ENCODE measurements at places on chromosomes 2 and 18.

DNA sequence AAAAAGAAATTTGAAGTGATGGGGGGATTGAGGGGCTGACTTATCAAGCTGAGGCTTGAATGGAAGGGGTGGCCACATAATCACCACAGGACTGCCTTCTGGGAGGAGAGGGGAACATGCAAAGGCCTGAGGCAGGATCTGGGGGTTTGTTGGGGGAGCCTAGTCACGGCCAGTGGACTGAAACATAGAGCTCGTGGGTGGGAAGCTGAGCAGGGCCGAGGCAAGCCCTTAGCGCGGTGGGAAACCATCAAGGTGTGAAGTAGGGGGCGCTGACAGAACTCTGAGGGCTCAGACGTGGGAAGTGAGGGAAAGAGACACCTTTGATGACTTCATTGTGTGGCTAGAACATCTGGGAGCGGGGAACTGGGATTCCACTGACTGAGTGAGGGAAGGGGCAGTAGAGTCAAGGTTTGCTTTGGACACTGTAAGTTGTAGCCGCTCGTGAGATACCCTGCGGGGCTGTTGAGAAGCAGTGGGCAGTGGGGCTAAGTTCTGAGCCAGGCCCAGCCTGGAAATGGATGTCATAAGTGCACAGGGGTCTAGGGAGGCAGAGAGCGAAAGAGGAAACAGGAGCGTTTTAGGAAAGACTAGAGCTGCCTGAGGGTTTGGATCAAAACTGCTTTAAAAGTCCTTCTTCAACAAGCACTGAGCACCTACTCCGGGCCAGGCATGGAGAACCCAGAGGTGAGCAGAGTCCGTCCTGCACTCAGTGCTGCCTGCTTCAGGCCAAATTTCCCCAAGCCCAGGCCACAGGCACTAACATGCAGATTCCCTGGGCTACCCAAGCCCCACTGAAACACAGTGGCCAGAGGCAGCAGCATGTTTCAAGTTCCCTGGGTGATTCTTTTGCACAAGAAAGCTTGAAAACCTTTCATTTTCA, 686 bp upstream of the SNORC start:
- no peak for DNase-seq

GRCh38 chr2:164913640-164914350, 41.5 kb downstream of the SLC38A11 start:
- DNase-seq: no peak

GRCh38 chr2:214265991-214266489, 144.8 kb upstream of the VWC2L start:
- no peak for DNase-seq

DNA sequence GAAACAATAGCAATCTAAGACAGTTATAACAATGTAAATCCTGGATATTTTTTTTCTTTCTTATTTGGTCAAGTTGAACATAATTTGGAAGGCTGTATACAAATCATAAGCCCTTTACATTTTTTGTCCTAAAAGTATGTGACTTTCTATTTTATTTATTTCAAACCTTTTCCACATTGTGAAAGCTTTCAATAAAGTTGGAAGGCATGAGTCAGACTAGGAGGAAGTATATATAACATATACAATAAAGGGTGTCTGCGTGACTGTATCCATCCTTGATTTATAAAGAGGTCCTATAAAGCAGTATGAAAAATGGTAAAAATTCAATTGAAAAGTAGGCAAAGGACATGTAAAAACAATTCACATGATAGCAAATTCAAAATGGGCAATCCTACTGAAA, 44.4 kb downstream of the CRACDL start:
- no peak for DNase-seq

GRCh38 chr18:57789090-57789489, 14.0 kb downstream of the ATP8B1 start:
- no peak for DNase-seq

GRCh38 chr2:31703253-31703652, 122.5 kb upstream of the SRD5A2 start:
- no peak for DNase-seq

- DNase-seq: peak; percentile 65
Observed at GRCh38 chr2:61905372-61906185, at the start of gene COMMD1. Gene COMMD1, plus strand, starts transcription at chr2:61905674. Its CDS starts 5 bp downstream, at chr2:61905679.

DNA sequence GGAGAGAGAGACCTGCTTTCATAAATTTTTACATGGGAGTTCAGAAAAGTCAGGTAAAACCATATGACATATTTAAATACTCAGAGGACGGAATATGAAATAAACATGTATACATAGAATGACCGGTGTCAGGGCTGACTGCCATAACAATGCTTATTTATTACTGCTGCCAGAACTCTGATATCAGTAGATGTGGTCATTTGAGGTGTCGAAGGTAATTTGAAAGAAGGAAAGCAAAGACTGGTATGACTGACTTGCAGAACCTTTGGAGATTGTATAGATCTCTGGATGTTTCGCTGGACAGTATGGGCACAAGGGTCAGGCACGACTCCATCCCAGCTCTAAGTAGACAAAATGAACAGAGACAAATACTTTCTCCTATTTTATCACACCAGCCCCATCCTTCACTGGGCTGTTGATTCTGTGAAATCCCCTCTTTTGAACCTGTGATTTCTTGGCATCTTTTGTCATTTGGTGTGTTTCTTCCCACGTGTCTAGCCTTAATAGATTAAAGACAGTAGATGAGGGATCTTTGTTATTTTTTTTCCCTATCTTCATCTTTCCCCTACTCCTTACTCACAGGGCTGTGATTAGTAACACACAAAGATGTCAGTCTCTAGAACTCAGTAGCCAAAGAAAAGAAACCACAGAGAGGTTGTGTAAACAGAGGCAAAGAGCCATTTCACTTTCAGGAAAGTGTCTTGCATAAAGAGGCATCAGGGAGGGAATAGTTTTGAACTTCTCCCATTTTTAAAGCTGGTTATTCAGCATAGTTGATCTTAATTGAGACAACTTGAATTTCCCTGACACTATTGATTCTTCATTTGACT, 61.6 kb downstream of the ICOS start:
- no peak for DNase-seq

DNA sequence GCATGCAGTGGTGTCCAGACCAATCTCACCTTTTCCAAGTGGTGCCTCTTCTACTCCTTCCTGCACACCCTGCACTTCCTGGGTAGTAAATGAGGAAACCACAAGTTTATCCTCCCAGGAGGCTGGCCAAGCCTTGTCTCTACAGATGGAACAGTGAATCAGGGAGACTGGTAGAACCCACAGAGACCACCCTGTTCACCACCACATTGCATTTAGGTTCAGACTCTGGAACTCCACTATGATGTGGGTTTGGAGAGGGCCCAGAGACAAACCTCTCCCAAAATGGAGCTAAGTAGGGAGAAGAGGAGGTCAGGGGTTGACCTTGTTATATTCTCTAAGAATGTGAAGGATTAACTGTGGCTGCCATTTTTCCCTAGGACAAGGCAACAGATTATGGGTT, 102.8 kb upstream of the FZD7 start:
- no peak for DNase-seq

- no peak for DNase-seq
Observed at GRCh38 chr18:79438898-79439627, 43.3 kb downstream of the NFATC1 start.

GRCh38 chr2:73611193-73611592, 31.0 kb downstream of the NAT8 start:
- DNase-seq: no peak

DNA sequence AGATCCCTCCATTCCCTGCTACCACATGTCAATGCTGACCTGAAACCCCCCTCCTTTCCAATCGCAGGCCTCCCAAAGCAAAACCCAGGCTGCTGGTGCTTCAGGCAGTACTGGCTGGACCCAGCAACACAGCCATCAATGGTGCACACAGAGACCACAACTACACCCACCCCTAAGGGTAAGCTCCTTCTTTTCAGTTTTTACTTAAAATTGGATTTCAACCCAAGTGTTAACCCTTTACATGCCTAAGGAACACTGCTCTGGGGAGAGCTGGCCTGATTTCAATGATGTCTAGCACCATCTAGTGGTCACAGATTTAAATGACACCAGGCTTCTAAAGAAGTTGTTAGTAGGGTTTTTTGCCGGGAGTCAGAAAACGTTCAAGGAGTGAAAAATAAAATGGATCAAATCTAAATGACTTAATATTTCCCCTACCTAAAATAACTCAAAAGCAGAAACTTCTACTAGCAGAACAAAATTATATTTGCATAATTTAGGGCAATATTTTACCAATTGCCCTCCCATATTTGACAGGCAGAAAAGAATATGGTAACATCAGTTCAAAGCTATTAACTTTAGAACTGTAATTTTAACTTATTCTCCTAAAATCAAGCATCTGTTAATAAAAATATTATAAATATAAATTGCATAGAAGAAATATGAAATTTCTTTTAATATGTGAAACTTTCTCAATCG, 24.6 kb downstream of the FECH start:
- no peak for DNase-seq

- DNase-seq: no peak
Observed at GRCh38 chr2:173681881-173682650, 283.1 kb downstream of the SP3 start.

DNA sequence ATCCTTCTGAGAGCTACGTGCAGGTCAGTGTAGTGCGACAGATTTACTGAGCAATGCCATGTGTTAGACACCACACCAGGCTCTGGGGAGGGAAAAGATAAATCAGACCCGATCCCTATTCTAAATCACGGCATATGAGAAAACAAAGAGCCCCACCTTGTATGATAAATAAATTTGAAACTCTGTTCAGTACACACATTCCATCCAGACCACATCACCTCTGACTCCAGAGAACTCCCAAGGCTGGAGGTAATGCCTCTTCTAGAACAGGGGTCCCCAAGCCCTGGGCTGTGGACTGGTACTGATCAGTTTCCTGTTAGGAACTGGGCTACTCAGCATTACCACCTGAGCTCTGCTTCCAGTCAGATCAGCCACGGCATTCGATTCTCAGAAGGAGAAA, 77.3 kb downstream of the QPCT start:
- DNase-seq: no peak

GRCh38 chr2:101893681-101894381, 97.9 kb upstream of the IL1R2 start:
- DNase-seq: no peak

- DNase-seq: no peak
Observed at GRCh38 chr2:102806250-102806837, 44.5 kb downstream of the TMEM182 start.

GRCh38 chr2:72146347-72147302, 1.0 kb downstream of the CYP26B1 start:
- DNase-seq: no peak

GRCh38 chr2:96131813-96132745, 6.2 kb downstream of the ASTL start:
- no peak for DNase-seq

DNA sequence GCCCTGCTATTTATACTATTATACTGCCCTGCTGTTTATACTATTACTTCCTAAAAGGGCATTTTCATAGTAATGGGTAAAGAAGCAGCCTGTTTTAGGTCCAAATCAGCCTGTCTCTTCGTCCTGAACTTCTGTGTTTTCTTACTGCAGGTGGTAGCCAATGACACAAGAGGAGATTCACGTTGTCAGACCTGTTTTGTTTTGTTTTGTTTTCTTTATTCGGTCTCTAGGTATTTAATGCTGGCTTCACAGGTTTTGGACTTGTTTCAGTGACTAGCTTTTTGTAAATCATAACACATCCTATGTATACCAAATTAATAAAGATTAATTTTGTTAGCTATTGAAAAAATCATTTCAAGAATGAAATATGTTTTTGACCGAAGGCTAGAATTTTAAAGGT, 116.4 kb downstream of the MAP3K20 start:
- DNase-seq: no peak

DNA sequence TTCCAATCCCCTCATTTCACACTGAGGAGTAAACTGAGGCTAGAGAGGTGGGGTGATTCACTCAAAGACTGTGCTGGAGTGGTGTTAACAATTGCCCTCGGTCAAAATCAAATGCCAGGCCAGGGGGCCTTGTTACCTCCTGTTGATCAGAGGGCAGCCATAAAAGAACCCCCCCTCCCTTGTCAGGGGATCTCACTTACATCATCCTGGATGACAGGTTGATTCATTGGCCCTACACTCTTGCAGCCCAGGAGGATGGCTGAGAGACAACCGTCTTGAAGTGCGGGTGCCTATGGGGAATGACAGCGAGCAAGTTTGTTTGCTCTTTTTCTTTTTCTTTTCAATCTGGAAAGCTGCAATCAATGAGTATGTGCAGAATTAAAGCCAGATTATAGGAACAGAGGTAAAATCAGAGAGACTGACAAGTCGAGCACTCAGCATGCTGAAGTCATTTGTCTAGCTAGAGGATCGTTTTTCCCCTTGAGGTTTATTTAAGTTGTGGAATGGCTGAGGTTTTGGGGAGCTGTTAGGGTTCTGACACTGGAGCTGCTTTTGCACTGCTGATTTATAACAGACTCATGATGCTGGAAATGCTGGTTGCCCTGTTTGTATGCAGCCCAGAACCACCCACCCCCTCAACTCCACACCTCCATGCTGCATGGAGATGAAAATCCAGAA, 26.4 kb upstream of the NRP2 start:
- DNase-seq: no peak

DNA sequence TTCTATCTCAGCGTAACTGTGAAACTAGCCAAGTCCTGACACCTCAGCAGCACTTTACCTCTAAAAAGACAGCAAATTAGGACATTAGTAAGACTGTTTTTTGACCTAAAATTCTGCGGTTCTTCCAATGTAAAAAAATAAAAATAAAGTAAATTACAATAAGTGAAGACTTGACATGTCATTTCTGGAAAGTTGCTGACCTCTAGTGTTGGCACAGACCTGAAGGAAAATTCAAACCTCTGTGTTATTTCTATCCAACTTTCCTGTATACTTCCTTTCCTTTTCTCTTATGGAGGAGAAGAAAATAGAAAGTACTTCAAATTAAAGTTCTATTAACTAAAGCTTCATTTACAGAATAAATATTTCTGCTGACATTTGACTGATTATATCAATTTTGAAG, 110.6 kb downstream of the TMEM182 start:
- DNase-seq: no peak

DNA sequence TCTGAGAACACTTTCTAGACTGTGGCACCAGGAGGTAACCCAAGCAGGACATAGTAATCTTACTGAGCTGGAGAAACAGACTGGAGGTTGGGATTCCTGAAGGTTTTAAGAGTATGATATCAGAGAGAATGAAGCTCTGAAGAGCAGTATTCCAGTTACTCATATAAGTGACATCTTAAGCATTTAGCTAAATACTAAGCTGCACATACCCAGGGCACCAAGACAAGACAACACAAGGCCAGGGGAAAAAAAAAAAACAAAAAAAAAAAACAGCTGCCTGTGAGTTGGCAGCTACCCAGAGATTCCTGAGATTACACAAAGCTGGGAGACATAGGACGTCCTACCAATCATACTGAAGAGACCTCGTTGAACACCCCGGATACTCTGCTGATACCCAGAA, 175.8 kb downstream of the SRBD1 start:
- no peak for DNase-seq
